Vagina (tissue), 2 donors: ENCODE measurements at places on chromosomes 12 and 14.

DNA sequence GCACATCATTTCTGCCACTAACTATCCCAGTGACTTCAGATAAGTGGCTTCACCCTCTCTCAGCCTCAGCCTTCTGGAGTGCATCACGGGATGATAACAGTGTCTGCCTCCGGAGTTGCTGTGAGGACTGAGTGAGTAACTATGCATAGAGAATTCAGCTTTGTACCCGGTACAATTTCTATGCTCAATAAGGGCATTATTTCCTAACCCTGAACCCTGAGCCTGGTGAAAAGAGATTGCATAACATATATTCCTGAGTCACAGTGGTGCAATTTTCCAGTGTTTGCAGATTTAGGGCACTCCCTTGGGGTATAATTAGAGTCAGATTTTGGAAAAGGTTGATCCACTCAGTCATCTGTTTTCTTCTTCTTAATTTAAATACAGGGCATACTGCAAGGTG, 181.1 kb downstream of the PTPN11 start:
- no peak for DNase-seq

GRCh38 chr12:53754633-53755264, 3.0 kb upstream of the CISTR start:
- no peak for DNase-seq

DNA sequence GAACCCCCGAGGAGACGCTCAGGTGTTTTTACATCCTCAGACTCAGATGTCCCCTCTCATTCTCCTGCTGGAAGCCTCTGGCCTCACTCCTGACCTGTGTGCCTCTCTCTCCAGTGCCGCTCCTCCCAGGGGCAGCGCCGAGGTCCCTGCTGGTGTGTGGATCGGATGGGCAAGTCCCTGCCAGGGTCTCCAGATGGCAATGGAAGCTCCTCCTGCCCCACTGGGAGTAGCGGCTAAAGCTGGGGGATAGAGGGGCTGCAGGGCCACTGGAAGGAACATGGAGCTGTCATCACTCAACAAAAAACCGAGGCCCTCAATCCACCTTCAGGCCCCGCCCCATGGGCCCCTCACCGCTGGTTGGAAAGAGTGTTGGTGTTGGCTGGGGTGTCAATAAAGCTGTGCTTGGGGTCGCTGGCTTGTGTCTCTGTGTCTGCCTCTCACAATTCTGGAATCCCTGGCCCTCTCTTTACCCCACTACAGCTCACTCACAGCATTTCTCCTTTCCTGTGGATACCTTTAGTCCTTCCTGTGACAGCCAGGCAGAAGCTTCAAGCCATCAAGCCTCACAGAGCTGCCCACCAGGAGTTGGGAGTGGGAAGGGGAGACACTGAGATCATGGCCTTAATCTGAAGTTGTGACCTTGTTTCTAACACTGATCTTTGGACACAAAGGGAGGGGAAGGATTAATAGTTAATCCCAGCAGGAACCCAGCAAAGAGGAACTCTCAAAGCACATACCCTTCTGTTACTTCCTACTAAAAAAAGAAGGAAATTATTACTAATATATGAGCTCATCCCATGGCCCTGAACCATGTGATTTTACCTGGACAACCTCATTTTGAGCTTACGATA, 1.1 kb upstream of the SOAT2 start:
- DNase-seq, result no peak

GRCh38 chr14:53213761-53214160, 60.6 kb upstream of the DDHD1 start:
- DNase-seq, result no peak

- DNase-seq, result no peak
Observed at GRCh38 chr12:45039757-45040156, 11.1 kb downstream of the DBX2 start.

DNA sequence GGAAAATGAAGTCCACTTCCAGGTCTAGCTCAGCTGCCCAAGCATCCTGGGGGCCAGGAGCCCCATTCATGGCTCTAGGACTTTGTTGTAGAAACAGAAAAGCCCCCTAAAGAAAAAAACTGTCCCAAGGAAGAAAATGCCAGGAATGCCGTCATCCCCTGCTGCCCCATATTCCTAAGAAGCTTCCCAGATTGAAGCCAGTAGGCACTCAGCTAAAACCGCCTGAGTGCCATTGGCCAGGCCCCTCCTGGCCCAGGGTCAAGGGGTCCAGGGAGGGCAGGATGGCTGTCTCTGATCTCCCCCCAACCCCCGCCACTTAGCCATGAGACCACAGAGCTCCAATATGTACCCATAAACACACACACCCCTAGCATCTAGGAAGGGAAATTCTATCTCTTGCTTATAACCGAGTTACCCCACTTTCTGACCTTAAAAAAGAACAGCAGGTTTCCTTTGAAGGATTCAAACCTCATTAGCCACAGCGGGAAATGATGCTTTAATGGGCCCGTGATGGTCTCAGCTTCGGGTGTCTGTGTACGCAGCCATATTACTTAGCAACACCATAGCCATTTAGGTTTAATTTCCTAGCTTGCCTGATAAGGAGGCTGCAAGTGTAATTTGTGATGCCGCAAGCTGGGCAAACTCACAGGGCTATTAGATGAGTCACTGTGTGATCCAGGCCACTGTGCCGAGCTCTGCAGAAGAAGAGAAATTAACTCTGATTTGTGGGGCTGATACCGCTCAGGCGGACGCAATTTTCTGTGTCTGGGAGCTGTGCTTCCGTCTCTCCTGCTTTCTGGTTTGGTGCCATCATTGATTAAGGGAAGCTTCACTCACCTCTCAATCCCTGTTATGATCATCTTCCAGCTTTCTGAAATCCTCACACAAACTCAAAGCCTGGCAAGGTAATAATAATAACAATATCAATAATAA, 84.2 kb downstream of the GCH1 start:
- no peak for DNase-seq

DNA sequence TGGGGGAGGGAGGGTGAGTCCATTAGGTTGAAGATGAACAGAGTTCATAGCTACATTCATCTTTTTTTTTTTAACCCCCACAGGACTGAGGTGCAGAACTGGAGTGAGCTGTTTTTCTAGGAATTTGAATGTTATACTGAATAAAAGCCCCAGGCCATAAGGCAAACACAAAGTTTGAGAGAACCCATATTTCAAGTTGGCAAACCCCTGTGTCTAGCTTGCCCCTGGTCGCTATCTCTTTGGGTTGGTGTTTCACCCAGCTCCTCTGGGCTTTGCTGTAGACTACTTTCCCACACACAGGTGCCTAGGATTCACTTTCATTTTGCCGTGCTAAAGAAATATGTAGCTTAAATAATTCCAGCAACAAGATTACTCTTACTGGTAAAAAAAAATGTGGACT, 5.2 kb upstream of the LMO3 start:
- DNase-seq, result no peak

- no peak for DNase-seq
Observed at GRCh38 chr14:54135804-54136280, 179.2 kb upstream of the BMP4 start.

- no peak for DNase-seq
Observed at GRCh38 chr12:124848621-124849380, 14.9 kb downstream of the SCARB1 start.

DNA sequence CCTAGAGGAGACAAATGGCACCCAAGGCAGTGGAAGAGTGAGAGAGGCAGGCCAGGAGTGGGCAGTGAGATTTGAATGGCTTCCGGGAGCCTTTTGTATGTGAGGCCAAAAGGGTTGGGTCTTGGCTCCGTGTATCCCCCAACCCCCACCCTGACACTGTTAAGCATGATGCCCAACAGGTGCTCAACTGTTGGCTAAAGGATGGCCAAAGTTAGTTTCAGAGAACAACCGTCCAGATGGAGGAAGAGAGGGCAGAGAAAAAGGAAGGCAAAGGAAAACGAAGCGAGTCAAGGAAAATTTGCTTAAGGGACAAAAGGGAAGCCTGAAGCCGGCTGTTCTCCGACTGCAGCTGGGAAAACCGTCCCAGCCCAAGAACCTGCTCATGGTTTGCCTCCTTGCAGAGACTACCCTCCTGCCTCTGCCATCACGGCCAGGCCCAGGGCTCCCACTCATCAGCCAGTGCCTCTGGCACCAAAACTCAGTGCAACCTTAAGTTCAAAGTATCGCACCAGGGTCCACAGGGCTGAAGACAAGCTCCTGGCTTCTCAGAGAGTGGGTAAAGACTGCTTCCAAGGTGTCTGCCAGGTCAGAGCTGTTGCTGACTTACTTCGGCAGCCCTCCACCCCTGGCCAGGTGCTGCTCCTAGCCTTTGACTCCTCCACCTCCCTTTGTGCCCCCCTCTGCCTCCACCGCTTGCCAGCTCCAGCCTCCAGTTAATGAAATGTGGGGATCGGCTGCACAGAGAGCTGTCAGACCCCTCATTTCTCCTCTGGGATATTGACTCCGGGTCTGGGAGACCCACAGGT, 4.2 kb upstream of the C1QL4 start:
- DNase-seq, result peak; percentile 77

- DNase-seq, result no peak
Observed at GRCh38 chr12:117587631-117588287, 226.3 kb upstream of the NOS1 start.

GRCh38 chr14:40416565-40416964, 984.3 kb upstream of the FBXO33 start:
- DNase-seq, result no peak

- no peak for DNase-seq
Observed at GRCh38 chr12:21478756-21479455, 22.5 kb downstream of the RECQL start.

DNA sequence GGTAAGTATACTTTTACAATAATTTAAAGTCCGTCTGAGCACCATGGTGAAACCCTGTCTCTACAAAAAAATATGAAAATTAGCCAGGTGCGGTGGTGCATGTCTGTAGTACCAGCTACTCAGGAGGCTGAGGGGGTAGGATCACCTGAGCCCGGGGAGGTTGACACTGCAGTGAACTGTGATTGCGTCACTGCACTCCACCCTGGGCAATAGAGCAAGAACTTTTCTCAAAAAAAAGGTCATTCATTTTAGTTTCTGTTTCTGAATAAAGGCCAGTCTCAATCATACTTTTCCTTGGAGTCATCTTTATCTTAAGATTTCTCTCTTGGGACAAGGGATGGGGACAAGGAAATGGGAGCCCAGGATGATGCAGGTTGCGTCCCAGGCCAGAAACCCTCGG, 12.9 kb downstream of the ANKRD13A start:
- no peak for DNase-seq

DNA sequence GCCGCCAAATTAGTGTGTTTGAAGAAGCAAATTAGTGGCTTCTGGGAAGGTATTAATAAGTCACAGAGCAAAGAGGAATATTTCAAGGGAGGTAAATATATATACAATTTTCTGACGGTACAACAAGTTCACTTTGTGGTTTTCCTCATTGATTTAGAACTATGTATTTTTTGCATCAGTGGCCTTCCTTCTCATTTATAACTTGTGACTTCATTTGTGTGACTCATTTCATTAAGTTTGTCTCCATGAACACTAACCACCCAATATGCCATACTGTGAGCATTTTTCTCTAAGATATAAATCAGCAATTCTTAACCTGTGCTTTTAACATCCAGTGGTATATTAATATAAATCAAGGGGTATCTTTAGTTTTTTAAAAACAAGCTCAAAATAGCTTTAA, 29.3 kb upstream of the ARHGAP5 start:
- DNase-seq, result no peak

DNA sequence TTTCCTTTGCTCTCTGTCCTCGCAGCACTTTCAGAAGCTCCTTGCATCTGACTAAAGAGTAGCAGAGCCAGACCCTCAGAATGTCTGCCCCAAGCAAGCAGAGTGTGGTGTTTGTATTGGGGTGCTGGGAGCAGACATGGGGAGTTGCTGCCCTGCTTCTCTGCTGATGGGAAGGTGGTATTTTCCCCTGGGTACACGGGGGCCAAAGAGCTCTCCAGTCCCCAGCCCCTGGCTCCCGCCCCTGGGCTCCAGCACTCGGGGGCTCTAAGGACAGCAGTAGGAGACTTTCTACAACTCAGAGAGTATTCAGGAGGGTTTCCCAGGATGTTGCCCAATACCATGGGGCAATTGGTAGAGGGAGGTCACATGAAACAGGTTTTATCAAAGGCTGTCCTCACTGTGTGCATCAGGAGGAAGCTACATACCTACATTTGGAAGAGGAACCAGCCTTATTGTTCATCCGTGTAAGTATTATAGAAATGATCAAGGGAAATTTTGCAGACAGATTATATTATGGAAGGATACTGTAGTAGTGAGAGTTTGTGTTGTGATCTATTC, 50.3 kb downstream of the DAD1 start:
- DNase-seq, result no peak

GRCh38 chr14:68805414-68805813, 12.5 kb upstream of the ZFP36L1 start:
- no peak for DNase-seq

- no peak for DNase-seq
Observed at GRCh38 chr12:72485017-72485701, 213.0 kb downstream of the TRHDE start.

GRCh38 chr14:52060080-52060479, 8.8 kb downstream of the NID2 start:
- no peak for DNase-seq

- DNase-seq, result no peak
Observed at GRCh38 chr14:99575043-99576023, 28.7 kb downstream of the CCDC85C start.

DNA sequence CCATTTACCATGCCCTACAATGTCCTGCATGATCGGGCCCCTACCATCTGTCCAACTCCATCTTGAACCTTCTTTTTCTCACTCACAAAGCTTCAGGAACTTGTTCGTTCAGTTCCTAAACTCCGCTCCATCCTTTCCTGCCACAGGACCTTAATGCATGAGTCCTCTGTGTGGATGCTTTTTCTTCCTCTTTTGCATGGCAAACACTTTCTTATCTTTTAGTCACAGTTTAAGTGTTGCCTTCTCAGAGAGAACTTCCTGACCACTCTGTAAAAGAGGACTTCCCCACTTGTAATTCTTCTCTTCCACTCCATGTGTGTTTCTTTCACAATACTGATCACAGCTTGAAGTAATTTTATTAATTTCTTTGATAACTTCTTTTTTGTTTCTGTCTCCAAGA, 54.4 kb upstream of the ETV6 start:
- no peak for DNase-seq

DNA sequence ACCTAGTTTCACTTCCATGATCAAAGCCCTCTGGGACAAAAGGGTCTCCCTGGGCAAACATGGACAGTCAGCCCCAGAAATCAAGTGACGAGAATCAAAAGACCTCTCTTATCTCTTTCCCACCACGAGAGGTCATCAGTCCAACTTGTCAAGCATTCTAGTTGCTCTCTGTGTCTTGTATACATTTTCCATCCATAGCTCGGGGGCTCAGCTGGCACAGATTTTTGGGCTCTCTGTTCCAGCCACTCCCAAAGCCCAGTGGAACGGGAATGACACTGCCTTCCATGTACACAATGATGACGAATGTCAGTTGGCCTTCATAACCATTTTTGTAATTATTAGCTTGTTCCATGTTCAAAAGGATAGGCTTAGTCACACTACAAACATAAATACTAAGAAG, 29.7 kb downstream of the NOS1 start:
- DNase-seq, result no peak
